ENCODE measurements at places on chromosomes 2 and 18. TPM values are rescaled to one million over a fixed set of nuclear protein-coding genes. Genes with fewer than 3 reads are reported as not detected.

The GALNT3 gene
- not detected for total RNA-seq

The KIF1A gene
- total RNA-seq: 0.62 TPM

The QPCT gene
- total RNA-seq: 17.2 TPM

The MALT1 gene
- 11.6 TPM for total RNA-seq

The COBLL1 gene
- 4.0 TPM for total RNA-seq

The RTP5 gene
- not detected for total RNA-seq

The CPLX4 gene
- total RNA-seq: not detected

The MLPH gene
- total RNA-seq: 253 TPM

The ERMN gene
- not detected for total RNA-seq

The WNT6 gene
- total RNA-seq: 0.24 TPM

The TANC1 gene
- 9.1 TPM for total RNA-seq

The NEURL3 gene
- 1.6 TPM for total RNA-seq

The SELENOI gene
- total RNA-seq: 21.2 TPM

The ATOH8 gene
- total RNA-seq: 7.1 TPM

The OSR1 gene
- 5.1 TPM for total RNA-seq

The RAX gene
- total RNA-seq: not detected

The RGPD3 gene
- 0.10 TPM for total RNA-seq

The PROC gene
- 3.7 TPM for total RNA-seq

The RNF144A gene
- 7.6 TPM for total RNA-seq

The MROH2A gene
- total RNA-seq: 0.28 TPM

The CCL20 gene
- 4.3 TPM for total RNA-seq

The CHPF gene
- total RNA-seq: 17.5 TPM

The EPAS1 gene
- 108 TPM for total RNA-seq

The LPIN2 gene
- 18.1 TPM for total RNA-seq

Measured in A549 treated with RU486 at 1 μM for 4 hours (cell line).